ENCODE measurements at places on chromosomes 4 and X.

GRCh38 chr4:46684041-46684440 is 225.0 kb downstream of the COX7B2 start:
- no peak for DNase-seq

DNA sequence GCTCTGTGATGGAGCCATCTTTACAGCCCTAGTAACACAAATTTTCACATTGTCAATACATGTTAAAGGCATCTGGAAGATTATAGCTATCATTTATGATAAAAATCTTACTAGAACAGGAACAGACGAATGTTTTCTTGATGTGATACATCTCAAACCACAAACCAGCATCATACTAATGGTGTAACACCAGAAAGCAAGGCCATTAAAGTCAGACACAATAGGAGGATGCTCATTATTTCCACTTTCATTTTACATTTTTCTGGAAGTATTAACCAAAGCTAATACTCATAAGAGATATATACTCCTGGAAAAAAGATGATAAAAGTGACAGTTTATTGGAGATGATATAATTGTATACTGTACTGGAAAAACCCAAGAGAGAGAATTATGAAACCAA is 5.3 kb downstream of the AKAP14 start:
- no peak for DNase-seq

- DNase-seq: no peak
Observed at GRCh38 chrX:53631156-53631555, 55.4 kb downstream of the HUWE1 start.

GRCh38 chr4:107444-108429 is 16.6 kb upstream of the ZNF718 start:
- DNase-seq: no peak

DNA sequence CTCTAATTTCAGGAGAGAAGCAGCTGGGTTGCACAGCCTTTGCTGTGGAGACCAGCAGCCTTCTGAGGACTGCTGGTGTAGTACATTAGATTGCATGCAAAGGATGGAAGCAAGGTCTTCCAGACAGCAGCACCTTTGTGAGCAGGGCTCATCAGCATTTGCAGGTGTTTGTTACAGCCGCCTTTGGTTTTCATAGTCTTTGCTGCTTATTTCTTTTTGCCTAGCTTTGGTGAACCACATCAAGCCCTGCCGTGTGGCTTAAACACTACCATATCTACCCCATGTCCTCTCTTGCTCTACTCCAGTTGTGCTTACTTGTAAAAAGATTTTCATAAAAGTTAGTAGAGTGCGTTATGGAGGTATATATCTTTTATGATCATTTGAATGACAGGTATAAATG is 57.5 kb downstream of the MTM1 start:
- DNase-seq: no peak

DNA sequence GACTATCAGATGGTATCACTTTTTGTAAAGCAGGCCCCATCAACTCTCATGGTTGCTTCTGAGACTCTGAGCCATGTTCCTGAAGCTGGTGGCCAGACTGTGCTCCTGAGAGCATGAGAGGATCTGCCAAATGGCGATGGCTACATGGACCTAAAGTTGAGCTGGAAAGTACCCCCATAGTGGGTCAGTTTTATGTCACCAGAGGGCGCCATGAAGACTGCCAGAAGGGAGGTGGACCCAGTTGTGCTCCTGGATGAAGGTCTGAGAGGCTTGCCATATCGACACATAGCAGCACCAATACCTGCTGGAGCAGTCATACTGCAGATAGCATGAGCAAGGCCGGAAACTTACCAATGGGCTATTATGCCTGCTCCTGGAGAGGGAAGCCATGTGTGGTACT is 105.7 kb downstream of the SLITRK2 start:
- DNase-seq: no peak

DNA sequence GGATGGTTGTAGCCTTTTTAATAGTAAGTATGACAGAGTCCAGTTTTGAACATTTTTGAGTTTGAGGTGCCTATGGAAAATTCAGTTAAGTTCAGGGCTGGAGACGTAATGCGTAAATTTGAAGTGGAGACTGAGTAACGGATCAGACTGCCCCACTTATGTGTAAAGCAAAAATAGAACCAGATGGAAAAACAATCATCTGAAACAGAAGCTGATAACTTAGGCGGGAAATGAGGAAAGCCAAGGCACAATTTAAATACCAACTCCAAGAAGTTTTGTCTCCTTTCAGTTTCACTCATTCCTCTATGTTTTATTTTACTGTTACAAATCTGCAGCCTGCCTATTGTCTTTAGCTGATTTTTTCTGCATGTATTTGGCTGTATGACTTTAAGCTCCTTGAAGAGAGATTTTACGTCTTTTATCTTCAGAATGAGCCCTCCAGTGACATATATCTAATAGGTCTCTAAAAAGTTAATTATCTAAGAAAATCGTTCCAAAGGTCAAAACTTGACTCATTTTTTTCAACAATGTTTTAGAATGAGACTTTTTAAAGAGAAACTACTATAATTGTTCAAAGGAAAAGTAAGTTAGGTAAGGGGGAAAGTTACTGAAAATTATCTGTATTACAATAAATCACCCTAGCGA is 1.1 kb downstream of the SGCB start:
- peak; percentile 8 for DNase-seq

GRCh38 chr4:41146196-41146595 is 68.1 kb downstream of the APBB2 start:
- DNase-seq: no peak

- no peak for DNase-seq
Observed at GRCh38 chr4:10530137-10530786, 73.0 kb upstream of the ZNF518B start.
